ENCODE measurements at places on chromosomes 4 and X.

- DNase-seq, result no peak
These were observed 1443.3 kb downstream of the RAPGEF2 start for GRCh38 chr4:160546201-160546600.

GRCh38 chrX:68232206-68232605, 201.1 kb downstream of the OPHN1 start:
- no peak for DNase-seq

DNA sequence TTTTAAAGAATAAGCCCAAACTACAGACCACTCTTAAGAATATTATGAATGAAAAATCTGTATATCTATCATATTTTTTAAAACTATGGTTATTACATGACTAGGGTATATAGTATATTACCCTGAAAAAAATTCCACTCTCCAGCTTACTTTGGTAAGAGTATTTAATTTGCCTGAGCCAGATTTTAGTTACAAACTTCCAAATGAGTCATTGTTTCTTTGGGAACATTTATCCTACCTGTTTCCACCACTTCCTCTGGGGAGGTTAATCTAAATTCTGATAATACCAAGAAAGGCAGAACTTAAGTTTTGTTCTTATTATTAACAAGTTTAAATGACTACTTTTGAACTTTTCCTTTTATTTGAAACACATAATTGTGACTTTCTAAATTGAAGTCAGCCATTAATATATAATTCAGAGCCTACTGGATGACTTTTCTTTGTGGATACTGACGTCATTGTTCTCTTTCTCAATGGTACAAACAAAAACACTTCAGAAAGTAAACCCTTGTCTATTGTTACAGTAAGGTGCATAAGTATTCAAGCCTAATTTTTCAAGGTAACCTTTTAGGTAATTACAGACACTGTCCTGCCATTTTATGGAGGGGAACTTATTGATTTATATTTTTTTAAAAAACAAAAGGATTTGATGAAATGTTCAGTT, 135.6 kb upstream of the TLL1 start:
- DNase-seq, result no peak

- DNase-seq, result no peak
These were observed 29.1 kb downstream of the MCUB start for GRCh38 chr4:109589119-109589518.

GRCh38 chrX:154840856-154841255, 6.4 kb upstream of the SMIM9 start:
- DNase-seq, result no peak

DNA sequence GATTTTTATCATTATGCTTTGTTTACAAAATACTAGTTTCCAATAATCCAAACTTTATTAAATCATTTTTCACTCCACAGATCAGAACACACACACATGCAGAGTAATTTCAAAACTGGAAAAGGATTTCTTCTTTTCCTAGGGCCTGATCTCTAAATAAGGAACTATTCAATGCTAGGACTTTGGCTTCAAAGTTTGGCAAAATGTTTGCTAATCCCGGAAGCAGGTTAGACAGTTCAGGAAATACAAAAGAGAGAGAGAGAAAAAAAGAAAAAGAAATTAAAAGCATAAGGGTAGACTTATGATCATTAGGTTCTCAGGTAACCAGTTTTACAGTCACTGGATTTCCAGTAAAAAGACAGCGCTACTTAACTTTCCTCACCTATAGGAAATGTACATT, 211.0 kb downstream of the DCLK2 start:
- no peak for DNase-seq

DNA sequence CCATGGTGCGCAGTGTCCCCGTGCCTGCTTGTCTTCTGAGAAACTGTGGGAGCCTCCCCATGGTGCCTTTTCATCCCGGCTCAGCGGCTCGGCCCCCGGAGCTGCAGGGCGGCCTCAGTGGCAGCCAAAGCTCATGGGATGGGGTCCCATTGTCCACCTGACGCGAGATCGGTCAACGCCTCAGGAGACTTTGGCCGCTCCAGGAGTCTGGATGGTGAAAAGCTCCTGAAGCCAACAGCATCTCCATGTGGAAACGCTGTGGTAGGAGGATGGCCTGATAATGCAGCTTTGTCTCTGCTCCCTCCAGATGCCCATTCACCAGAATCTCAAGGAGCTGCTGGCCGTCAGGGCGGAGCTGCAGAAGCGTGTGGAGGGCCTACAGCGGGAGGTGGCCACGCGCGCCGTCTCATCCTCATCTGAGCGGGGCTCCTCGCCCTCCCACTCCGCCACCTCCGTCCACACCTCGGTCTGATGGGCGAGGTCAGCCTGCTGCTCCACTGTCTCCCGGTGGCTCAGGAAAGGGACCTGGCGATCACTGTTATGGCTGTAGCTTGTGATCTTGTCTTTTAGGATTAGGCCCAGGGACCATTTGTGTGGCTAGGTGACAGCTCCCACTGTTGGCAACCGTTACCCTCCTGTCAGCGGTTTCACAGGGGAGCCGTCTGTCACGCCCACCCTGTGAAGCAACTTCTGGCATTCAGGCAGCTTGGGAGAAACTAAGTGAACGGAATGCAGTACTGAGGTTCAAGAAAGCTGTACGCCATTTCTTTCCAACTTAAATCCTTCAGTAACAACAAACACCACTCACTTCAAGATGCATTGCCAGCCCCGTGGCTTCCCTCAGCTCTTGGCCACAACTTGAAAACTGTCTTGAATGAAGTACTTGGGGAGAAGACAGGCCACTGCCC, 69.3 kb downstream of the MTMR1 start:
- no peak for DNase-seq

DNA sequence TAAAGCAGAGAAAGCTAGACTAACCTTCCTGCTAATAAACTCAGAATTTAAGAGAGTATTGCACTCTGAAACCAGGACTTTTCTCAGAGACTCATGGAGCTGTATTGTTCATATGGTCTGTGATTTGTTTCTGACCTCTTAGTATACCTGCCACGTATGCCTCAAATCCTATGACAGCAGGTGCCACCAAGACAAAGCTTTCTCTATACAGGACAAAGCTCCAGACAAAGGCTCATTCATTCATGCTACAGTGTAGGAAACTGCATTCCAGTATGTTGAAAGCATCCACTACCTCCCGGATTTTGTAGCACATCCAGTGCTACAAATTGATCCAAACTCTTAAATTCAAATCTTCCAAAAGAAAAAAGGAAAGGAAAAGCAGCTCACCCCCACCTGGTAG, 178.3 kb downstream of the CHIC2 start:
- DNase-seq, result no peak

DNA sequence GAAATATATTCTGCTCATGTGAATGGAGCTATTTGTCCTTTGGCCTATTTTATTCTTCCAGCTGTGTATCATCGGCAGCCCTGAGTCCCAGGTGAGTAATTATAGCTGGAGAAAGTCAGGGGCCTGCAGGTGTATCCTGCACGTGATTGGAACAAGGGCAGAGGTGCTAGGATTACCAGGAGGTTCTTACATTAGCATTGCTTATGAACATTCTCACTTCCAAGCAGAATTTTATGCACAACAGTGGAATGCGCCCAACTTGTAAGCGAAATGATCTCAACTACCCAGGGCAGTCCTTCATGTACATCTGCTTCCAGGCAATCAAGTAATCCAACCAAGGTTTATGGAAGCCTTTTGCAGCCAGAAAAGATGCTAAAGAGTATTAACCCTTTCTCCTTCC, 68.9 kb upstream of the NRK start:
- no peak for DNase-seq

- no peak for DNase-seq
These were observed 11.3 kb upstream of the CD99 start for GRCh38 chrX:2679534-2680485.

GRCh38 chr4:69831646-69832325, 28.2 kb downstream of the SULT1E1 start:
- no peak for DNase-seq

DNA sequence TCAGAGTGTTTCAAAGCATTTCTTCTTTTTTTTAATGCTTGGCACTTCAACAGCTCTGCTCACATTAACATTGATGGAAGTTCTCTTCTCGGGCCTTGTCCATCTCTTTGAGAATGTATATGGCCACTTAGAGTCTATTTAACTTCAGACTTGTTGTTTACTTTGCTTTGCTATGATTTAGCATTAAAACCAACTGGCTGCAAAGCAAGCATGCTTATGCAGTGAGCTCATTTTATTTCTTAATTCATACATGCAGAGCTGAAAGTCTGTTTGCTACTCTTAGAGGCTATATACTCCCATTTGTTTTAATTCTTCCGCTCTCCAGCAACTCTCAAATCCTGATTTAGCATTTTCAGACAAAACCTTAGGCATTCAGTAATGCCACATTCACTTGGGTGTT, 107.6 kb upstream of the PACRGL start:
- DNase-seq, result no peak

- DNase-seq, result no peak
These were observed 112.9 kb downstream of the KCNIP4 start for GRCh38 chr4:21835712-21836111.

- DNase-seq, result no peak
These were observed 10.3 kb downstream of the SPRY1 start for GRCh38 chr4:123406872-123407271.

GRCh38 chrX:150240643-150240970, 122.5 kb upstream of the MAMLD1 start:
- DNase-seq, result no peak

DNA sequence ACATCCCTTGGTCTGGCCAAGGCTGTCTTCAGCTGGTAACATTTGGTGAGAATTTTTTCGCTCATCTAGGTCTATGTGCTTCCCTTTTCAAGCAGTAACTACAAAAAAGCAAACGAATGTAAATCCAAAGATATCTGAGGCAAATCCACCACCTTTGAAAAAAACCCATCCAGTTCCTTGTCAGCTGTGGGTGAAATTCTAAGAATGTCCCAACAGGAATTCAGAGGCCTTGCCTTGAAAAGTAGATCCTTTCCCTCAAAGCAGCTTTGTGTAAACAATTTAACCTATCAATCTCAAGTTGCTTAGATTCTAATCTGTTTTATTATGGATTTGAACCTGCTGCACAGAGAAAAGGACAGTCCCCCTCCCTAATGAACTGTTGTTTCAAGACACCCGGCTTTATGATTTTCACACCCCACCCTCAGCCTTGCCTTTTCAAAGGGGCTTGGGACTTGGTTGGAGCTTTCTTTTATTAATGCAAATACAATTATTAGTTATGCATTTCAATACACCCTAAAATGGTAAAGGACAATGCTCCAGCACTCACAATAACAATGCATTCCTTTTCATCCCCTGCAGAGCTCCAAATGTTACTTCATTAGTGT, 166.6 kb downstream of the LDB2 start:
- DNase-seq, result no peak

- no peak for DNase-seq
These were observed 11.4 kb downstream of the TNIP2 start for GRCh38 chr4:2744576-2745270.

DNA sequence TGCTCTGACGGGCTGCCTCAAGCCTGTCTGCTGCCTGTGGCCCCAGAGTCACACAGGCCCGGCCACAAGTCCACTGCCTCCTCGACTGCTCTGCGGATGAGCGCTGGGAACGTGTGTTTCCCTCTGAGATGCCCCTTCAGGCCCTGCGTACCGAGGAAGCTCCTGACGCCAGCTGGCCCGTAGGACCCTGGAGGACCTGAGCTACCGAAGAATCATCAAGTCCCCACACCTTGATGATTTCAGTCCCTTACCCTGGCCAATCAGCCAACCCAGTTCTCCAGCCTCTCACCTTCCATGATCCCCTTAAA, 96.6 kb upstream of the LRPAP1 start:
- DNase-seq, result no peak

DNA sequence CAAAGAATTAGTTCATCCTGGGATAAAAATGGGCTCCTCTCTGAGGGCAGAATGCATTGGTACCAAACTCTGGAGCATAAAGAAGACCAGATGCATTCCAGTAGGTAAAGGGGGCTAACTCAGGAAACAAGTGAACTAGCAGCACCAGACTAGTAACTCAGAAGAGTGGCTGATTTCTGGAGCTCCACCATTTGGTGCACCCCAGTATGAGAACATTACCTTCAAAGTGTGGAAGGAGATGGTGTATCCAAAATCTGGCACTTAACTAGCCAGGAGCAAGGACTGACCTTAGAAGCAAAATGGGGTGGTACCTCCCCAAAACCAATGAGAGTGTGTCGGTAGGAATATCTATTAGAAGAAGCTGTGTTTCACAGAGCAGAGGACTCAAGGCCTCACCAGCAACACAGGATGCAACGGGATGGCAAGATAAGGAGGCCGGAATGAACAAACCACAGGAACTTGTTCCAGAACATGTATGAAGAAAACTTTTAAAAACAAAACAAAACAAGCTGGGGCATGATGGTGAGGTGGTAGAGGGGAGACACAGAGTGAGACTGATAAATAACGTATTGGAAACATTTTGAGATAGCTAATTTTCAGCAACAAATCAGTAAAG, 142.3 kb downstream of the INPP4B start:
- no peak for DNase-seq

DNA sequence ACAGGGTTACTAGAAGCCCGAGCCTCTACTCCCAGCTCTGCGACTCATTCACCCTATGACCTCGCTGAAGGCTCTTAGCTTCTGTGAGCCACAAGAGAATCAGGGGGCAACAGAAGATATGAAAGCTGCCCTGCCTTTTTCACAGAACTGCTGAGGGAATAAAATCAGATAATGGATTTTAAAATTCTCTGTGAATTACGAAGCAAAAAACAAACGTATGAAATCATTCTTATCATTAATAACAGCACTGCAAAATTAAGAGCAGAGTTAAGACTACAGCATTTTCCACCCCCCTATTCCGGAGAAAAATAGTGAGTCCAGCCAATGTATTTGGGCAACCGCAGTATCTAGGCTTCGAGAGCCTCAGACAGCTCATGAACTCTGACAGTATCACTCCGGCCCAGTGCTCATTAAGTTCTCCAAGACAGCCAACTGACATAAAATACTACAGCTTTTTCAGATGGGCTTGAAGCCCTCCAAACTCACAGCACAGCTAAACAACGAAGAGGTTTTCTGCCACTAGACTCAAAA, 33.4 kb downstream of the AFAP1 start:
- no peak for DNase-seq

DNA sequence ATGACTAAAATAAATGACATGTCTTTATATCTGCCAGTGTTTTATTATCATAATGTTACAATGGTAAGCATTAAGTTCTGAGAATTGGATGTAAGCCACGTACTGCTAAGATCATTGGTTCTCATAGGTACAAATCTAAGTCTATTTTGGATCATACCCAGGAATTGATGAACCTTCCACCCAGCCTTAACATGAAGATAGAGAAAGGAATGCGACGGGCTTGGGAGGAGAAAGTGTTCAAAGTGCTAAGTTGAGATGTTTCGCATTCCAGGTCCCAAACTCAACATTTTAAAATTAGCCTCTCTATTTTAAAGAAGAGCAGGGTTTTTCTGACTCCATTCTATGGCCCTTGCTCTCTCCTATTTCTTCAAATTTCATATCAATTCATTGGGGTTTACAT, 54.9 kb upstream of the FRAS1 start:
- no peak for DNase-seq

DNA sequence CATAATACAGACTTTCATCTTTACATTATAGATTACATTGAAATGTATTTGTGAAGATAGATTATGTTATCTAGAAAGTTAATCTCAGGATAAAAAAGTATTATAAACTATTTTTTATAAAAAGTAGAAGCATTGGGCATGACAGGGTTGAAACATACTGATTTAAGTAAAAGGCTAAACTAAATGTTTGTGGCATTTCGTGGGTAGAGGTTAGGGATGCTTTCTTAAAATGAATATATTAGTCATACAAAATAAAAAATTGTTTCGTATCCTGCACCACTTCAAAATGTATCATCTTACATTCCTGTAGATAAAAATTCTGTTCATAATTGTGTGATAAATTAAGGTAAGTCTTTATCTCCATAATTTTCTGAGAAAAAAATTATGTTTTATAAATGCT, 603.6 kb downstream of the SPRY1 start:
- no peak for DNase-seq

GRCh38 chr4:175166020-175166419, 247.9 kb downstream of the ADAM29 start:
- no peak for DNase-seq

Measured in nephron progenitor cell (in vitro differentiated cells).